ENCODE measurements at places on chromosomes 12 and 14.

DNA sequence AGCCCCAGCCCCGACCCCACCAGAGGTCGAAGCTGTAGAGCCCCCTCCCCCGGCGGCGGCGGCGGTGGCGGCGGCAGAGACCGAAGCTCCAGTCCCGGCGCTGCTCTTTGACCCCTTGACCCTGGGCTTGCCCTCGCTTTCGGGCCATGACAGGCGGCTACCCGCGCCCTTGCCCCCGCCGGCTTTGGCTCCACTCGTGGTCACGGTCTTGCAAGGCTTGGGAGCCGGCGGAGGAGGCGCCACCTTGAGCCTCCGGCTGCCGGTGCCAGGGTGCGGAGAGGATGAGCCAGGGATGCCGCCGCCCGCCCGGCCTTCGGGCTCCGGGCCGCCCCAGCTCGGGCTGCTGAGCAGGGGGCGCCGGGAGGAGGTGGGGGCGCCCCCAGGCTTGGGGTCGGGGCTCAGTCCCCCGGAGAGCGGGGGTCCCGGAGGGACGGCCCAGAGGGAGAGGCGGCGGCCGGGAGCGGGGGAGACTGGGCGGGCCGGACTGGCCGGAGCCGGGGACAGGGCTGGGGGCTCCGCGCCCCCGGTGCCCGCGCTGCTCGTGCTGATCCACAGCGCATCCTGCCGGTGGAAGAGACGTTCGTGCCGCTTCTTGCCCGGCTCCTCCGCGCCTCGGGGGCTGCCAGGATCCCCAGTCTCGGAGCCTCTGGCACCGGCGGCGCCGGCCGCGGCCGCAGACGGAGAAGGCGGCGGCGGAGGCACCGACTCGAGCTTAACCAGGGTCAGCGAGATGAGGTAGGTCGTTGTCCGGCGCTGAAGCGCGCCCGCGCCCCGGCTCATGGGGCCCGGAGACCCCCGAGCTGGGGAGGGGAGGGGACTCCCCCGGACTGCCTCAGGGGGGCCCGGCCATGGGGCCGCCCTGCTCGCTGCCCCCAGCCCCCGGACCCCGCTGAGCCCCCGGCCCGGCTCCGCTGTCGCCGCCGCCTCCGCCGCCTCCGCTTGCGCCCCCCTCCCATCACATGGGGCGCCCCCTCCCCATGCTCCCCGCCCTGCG lies 778 bp downstream of the AGAP2 start:
- no peak for DNase-seq

DNA sequence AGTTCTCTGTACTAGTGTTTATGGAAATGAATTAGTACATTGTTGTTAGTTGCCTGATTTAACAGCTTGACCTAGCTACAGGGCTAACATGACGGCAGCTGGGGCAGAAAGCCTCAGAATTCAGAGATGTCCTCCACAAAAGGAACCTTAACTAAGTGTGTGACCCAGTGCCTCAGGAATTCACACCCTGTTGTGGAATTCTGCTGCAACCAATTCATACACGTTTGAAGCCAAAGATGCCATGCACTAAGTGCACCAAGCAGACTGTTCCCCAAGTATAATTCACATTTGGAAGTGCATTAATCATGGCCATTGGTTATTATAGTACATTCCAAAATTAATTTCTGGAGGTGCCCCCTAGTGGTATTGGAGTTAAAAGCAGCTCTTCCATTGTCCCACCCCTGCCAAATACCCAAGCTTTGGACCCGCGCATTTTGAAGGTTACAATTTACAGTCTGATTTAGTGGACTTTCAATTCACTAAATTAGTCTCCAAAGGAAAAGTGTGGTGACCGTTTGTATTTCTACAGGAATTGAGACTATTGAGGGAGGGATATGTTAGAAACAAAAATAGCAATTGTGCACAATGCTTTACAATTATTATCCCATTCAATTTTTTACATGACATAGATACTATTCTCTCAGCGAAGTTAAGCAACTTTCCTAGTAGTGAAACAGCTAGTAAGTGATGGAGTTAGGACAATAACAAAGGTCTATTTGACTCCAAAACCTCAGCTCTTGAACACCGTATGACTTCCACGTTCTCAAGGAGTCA lies 85.9 kb downstream of the PAX9 start:
- DNase-seq, result peak; percentile 7

- no peak for DNase-seq
These were observed 335.2 kb downstream of the CEP128 start for GRCh38 chr14:80606347-80606772.

DNA sequence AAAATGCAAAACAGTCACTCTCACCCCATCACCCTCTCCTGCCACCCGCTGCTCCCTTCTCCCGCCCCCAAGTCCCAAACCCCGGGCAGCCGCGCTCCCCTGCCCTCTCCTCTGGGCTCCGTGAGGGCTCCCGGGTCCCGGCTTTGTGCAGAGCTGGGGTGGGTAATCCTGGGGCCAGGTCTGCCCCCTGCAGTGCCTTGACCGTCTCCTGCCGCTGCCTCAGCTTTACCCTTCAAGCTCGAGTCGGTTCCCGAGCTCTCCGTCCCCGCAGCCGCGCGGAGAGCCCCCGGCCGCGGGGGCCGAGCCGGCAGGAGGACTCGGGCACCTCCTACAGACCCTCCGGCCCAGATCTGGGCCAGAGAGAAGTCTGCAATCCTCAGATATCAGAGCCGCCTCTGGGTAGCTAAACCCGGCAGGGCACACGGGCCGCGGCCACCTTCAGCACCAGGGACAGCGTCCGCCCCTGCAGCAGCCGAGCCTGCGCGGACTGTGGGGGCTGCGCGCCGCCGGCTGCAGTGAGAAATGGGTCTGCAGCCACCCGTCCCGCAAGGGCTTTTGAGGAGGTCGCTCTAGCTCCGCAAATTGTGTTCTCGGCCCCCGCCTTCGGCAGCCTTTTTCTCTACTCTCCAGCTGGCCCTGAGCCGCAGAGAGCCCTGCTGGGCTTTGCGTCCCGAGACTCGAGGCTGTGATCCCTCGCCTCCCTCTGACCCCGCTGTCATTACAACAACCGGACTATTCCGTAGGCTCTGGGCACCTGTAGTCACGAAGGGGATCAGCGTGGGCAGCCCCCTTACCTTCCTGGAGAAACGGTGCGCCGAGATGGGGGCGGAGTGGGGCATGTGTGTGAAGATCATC lies 1.2 kb downstream of the PRMT8 start:
- peak; percentile 24 for DNase-seq

All from dermis microvascular lymphatic vessel endothelial cell (primary cell).